Coronary artery (tissue), 2 donors: ENCODE measurements at places on chromosomes 12 and 14.

- DNase-seq, result no peak
Observed at GRCh38 chr12:94793191-94793595, 142.8 kb upstream of the TMCC3 start.

GRCh38 chr14:20587489-20588154, at the start of gene RNASE11:
Gene RNASE11 (minus strand): TSS chr14:20588001.
- DNase-seq, result no peak

DNA sequence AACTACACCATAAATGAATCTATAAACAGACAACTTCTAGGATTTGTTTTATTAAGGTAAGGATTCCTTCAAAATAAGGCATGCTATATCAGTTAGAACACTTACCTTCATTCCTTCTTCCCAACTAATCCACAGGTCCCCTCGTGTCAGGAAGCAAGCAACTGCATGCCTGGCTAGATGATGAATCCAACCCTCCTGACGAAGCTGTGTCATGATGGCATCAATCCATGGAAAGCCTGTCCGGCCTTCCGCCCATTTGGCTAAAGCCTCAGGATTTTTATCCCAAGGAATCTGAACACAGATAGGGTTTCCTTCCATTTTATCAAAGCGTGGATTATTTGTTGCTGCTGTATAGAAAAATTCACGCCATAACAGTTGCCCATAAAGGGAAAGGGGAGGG, 12.5 kb upstream of the MTERF2 start:
- DNase-seq, result no peak

DNA sequence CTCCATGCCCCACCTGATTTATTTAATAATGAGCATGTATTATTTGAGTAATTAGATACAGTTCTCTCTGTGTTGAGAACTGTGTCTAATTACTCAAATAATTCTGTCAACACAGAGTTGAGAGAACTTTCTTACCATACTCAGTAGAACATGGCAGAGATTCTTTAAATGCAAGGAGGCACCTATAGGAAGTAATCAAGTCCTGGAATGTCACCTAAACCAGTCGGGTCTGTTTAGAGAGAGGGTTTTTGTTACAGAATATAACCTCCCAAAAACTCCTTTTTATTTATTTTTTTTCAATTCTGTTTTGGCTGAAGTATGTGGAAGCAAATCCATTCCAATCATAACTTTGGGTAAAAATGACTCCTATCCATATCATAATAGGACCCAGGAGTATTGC, 37.5 kb upstream of the CIT start:
- DNase-seq, result no peak

- DNase-seq, result no peak
Observed at GRCh38 chr12:112446008-112446725, 27.4 kb downstream of the PTPN11 start.

- DNase-seq, result no peak
Observed at GRCh38 chr14:31505411-31505810, 17.6 kb upstream of the GPR33 start.

- no peak for DNase-seq
Observed at GRCh38 chr14:100031506-100032281, 33.5 kb upstream of the EVL start.
